ENCODE measurements at places on chromosomes 16 and 17.

GRCh38 chr17:9150446-9151090 is 129.3 kb downstream of the NTN1 start:
- DNase-seq = no peak

DNA sequence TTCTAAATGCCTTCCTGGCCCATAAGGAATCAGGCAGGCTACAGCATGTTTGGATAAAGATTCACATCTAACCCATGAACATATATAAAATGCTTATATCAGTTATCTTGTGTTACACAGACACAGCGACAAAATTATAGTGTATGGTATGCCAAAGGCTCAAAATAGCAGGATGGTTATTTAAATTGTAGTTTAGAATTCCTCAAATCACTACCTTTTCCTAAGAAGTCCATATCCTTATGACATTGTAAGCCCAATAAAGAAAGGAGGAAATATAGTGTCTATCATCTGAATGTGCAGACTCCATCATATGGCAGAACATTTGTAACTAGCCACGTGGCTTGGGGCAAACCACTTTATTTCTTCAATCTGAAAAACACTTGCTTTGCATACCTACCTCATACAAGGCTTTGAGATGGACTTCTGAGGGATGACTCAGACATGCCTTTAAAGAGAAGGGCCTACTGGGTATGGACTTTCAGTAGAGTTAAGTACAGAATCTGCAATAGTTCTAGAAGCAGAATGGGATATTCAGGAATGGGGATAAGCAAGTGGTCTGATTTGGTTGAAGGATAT is 12.1 kb upstream of the DHX8 start:
- DNase-seq = no peak

DNA sequence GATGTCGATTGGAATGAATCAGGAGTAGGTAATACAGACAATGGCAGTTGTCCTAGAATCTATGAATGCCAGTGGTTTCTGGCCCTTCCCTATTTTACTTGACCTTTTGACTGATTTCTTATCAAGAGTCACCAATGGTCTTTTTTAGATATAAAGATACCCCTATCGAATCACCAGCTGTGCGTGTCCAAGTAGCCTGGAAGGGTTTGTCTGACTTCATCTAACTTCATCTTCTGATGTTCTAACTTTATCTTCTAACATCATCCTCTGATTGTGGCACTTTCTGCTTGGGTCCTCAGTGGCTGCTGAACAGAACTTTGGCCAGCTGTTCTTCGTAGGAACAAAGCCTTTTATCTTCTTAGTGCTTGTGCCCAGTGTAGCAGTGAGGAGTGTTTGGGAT is 129.7 kb downstream of the MSI2 start:
- no peak for DNase-seq

- DNase-seq = no peak
Measured at GRCh38 chr16:59973966-59974365, 1239.8 kb upstream of the GOT2 start.
